Esophagus muscularis mucosa (tissue), 4 donors: ENCODE measurements at places on chromosomes 3 and 15. TPM values are rescaled to one million over a fixed set of nuclear protein-coding genes. Genes with fewer than 3 reads are reported as not detected.

Gene HTR3E
- not detected for total RNA-seq

GRCh38 chr15:65069179-65069578 is 1.4 kb upstream of the RASL12 start:
- no peak for DNase-seq

GRCh38 chr3:178320456-178321351 is 215.5 kb upstream of the KCNMB2 start:
- DNase-seq = no peak

- no peak for DNase-seq
Observed at GRCh38 chr3:3086239-3086638, 23.9 kb downstream of the IL5RA start.

- DNase-seq = no peak
Observed at GRCh38 chr3:4596612-4597011, 103.5 kb downstream of the ITPR1 start.

DNA sequence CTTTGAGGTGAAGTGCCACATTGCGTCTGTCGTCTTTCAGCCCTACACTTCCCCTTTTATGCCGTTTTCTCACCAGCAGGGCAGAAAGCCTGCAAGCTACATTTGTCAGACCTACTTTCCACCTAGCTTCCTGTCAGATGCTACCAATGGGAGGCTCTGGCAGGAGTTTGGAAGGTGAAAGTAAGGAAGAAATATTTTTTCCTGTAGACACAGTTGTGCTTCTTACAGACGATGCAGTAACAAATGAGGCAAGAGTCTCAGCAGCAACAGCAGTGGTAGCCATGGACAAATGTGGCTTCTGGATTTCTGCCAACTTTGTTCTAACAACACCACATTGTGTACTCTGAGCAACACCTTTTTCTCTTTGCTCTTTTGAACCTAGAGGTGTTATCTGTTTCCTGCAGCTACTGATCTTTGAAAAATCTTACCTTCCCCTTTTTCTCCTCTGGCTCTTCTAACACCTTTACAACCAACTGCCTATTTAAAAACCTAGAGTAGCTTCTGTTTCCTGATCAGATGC is 70.6 kb upstream of the STT3B start:
- no peak for DNase-seq

DNA sequence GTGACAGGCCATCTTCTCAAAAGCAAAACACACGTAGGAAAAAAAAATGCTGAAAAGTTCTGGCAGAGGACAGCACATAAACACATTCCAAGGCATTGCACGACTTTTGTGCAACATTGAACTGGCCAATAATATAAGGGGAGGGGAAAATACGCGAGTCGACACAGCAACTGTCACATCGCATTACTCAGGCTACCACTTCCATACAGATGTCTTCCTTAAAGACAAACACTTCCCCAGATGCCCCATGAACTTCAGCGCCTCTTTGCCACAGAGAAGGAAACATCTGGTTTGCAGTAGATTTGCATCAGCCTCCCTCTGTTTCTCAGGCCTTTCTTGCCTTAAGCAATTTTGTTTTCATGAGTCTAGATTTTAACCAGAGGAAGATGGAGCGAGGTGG is 144.4 kb upstream of the IGF1R start:
- DNase-seq = peak; percentile 90

- DNase-seq = peak; percentile 88
Observed at GRCh38 chr3:150061288-150062024, 90.8 kb upstream of the PFN2 start.

- DNase-seq = no peak
Observed at GRCh38 chr3:141456301-141456625, 30.6 kb upstream of the RASA2 start.

DNA sequence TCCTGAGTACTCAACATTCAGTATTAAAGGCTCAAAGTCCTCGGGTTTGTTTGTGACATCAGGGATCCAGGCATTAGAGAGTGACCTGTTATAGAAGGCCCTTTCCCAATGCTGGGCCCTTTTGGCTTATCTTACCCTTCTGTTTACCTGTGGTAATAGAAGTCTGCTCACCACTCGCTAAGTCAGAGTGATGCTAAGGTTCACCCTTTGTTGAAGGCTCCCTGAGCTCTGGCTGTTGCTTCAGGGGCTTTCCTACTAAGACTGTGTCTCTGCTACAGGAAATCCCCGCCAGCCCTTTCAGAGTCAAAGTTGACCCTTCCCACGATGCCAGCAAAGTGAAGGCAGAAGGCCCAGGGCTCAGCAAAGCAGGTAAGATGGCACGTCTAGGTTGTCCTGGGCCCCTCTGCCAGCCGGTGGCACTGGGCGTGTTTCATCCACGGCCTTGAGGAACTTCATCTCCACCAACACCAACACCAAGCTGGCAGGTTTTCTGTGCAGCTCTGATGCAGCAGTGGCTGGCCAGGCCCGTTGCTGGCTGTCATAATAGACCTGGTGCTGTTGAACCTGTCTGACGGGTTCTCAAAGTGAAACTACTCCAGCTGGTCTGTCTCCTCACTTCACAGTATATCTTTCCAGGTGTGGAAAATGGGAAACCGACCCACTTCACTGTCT is 99.1 kb downstream of the DNASE1L3 start:
- DNase-seq = no peak
